ENCODE measurements at places on chromosomes 13 and 19.

- DNase-seq: no peak
Measured at GRCh38 chr19:6801485-6802086, 29.1 kb downstream of the VAV1 start.

DNA sequence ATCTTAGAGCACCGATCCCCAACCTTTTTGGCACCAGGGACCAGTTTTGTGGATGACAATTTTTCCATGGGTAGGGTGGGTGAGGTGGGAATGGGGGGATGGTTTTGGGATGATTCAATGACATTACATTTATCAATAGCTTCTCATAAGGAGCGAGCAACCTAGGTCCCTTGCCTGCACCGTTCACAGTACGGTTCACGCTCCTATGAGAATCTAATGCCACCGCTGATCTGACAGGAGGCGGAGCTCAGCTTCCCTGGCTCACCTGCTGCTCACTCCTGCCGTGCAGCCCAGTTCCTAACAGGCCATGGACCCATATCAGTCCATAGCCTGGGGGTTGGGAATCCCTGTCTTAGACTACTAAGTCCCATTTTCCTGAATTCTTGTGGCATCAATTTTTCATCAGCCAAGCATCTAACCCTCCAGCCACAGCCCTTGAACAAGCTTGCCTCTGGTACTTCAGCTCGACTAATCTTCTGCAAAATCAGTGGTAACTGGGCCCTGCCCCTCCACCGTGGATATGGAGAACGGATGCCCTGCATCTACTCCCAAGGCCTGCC is 37.0 kb upstream of the MAP3K10 start:
- no peak for DNase-seq

GRCh38 chr19:1214299-1214861 is 8.8 kb downstream of the STK11 start:
- no peak for DNase-seq

- DNase-seq: no peak
Measured at GRCh38 chr13:103731959-103732358, 665.7 kb upstream of the SLC10A2 start.

DNA sequence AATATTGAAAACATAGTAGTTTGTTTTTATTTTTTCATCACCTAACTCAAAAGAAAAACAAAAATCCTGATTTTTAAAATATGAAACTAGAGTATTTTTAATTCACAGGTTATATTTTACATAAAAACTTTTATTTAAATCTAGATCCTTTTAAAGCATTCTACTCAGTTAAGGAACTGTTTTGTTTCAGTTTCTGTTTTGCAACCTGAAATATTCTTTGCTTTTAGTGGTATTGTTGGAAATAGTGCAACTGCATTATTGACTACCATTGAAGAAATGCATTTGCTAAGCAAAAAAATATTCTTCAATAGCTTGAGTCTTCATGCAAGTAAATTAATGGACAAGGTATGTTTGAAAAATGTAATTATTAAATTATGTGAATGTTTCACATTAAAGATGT is 43.8 kb downstream of the COG6 start:
- DNase-seq: no peak

- DNase-seq: no peak
Measured at GRCh38 chr13:51978796-51979556, 32.3 kb downstream of the ATP7B start.

All from NT2/D1 (cell line).